ENCODE measurements at places on chromosomes 11 and 22. TPM values are rescaled to one million over a fixed set of nuclear protein-coding genes. Genes with fewer than 3 reads are reported as not detected.

The LIMK2 gene
- 92.4 TPM for total RNA-seq

The BBOX1 gene
- not detected for total RNA-seq

The TIGD3 gene
- 3.8 TPM for total RNA-seq

The SCGB1C1 gene
- not detected for total RNA-seq

The RTN4R gene
- 38.3 TPM for total RNA-seq

The RRM1 gene
- 38.5 TPM for total RNA-seq

The ABCG4 gene
- 2.4 TPM for total RNA-seq

The LIF gene
- total RNA-seq, result 0.29 TPM

DNA sequence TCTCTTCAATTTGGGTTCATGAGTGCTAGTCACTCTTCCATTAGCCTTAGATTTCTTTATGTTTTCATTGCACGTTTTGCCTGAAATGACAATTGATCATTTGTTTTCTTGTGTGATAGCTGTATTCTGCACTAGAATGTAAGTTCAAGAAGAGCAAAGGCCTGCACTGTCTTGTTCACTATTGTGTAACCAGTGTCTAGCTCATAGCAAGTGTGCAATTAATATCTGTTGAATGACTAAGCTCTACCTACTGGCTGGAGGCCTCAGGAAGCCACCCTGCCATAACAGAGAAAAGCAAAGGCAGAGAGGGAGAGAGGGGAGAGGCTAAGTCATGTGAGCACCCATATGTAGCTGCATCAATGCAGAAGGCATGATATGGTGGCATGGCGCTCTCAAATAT is 292.8 kb upstream of the SYN3 start:
- no peaks in the 10 kb centered on the region for H3K4me1 ChIP-seq
- no peak for DNase-seq
- H3K27ac ChIP-seq, result no peak overlapping the region
- H3K4me3 ChIP-seq, result no peak overlapping the region

- no peak overlapping the region for H3K27ac ChIP-seq
- H3K4me3 ChIP-seq, result no peak overlapping the region
- DNase-seq, result no peak
- H3K36me3 ChIP-seq, result no peaks in the 10 kb centered on the region
Observed at GRCh38 chr11:37811349-37811748, 1213.3 kb upstream of the RAG2 start.

DNA sequence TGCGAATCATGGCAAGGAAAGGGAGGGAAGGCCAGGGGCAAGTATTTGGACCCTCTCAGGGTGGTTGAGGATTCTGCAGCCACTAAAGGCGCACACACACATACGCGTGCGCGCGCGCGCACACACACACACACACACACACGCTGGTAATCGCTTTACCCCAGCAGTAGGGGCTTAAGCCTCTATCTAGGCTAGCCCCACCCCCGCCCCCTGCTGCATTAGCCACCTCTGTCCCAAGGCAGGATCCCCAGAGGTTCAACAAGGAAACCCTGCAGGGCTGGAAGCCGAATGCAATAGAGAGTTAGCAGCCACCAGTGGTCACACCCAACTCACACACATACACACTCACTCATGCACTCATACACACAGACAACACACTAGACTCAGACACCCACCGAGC is 28.6 kb upstream of the ELFN2 start:
- peaks cover 7% of the 10 kb centered on the region for H3K27me3 ChIP-seq
- DNase-seq, result no peak
- peaks cover 13% of the 10 kb centered on the region for H3K4me1 ChIP-seq
- H3K36me3 ChIP-seq, result no peaks in the 10 kb centered on the region
- no peak overlapping the region for H3K4me3 ChIP-seq
- no peak overlapping the region for H3K27ac ChIP-seq

- no peaks in the 10 kb centered on the region for H3K4me1 ChIP-seq
- no peak for DNase-seq
- no peak overlapping the region for H3K4me3 ChIP-seq
- no peak overlapping the region for H3K27ac ChIP-seq
Observed at GRCh38 chr11:114307524-114308203, 11.5 kb downstream of the NNMT start.

DNA sequence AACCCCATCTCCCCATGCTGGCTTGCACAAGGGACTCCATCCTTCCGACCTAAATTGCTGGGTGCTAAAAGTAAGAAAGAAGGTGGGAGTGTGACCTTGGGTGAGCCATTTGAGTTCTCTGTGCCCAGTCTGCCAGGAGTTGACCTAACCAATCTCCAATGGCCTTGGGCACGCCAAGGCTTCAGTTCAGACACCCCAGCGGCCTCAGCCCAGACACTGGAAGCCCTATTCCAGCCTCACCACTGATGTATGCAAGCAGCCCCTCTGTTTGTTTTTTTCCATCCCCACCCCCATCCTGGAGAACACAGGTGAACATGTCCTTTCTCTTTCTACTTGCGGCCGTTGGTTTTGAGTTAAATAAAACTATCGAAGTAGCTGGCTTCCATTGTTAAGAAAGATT is 31.9 kb downstream of the MYH9 start:
- no peak overlapping the region for H3K4me3 ChIP-seq
- H3K4me1 ChIP-seq, result peaks cover 18% of the 10 kb centered on the region
- DNase-seq, result no peak
- H3K36me3 ChIP-seq, result peaks cover 5% of the 10 kb centered on the region
- peaks cover 6% of the 10 kb centered on the region for H3K27me3 ChIP-seq

DNA sequence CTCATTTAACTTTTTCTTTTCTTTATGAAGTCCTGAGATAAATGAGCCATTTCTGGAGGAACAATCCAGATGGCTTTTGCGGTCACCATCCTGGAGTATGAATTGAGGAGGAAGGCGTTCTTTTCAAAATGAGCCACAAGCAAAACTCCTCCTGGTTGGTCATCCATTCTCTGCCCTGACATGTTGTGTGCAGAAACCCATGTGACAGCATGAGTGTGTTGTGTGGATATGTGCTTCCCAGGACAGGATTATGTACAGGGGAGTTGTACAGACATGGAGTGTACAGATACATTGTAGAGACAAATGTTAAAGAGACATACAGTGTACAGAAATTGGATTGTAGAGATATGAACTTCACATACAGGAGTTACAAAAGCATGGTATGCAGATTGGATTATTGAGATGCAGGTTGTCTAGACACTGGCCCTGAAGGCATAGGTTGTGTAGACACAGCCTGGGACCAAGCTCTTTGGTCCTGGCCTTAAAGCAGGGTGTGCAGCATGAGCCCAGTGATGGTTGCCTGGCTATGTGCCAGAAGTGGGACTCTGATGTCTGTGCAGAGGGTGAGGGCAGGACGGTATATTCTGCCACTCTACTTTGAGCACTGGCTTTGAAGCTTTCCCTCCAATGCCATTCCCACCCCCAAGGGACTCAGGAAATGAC is 178.5 kb upstream of the ZBED5 start:
- H3K27me3 ChIP-seq, result peaks cover 1% of the 10 kb centered on the region
- peaks cover 9% of the 10 kb centered on the region for H3K4me1 ChIP-seq
- no peak overlapping the region for H3K4me3 ChIP-seq
- H3K36me3 ChIP-seq, result no peaks in the 10 kb centered on the region
- DNase-seq, result no peak
- H3K27ac ChIP-seq, result no peak overlapping the region

DNA sequence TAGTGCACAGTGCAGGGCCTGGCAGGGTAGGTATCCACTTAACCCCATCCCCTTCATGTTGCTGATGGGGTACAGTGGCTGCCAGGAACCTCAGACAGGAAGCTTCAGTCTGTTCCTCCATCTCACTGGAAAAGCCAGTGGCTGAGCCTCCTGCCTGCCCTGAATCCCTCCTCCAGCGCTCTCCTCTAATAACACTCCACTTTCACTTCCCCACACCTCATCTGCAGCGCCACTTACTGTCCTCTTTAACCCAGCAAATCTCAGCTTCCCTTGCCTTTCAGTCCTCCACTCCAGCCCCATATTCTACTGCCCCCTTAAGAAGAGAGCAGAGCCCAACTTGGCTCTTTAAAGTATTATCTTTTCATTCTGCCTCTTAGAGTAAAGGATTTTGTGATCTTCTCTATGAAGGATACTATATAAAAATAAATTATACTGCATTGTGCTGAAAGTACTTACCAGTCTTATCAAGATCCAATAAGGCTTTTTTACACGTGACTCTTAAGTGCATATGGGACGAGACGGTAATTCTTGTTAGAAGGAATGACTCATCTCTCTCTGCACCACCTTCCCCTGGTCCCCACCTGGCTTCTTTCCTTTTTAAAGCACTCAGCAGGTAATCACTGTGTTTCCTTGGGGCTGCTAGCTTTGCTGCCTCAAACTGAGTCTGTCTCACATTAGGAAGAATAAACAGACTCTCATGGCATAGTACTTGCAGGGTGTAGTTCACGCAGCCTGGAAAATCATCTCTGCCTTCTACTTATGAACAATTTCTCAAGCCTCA is 238.0 kb upstream of the NARS2 start:
- H3K27me3 ChIP-seq, result peaks cover 3% of the 10 kb centered on the region
- DNase-seq, result no peak
- H3K4me3 ChIP-seq, result no peak overlapping the region
- no peaks in the 10 kb centered on the region for H3K36me3 ChIP-seq
- H3K4me1 ChIP-seq, result peaks cover 8% of the 10 kb centered on the region
- no peak overlapping the region for H3K27ac ChIP-seq

GRCh38 chr11:123822032-123822431 is 15.9 kb upstream of the OR6M1 start:
- DNase-seq, result no peak
- no peak overlapping the region for H3K27ac ChIP-seq
- H3K4me1 ChIP-seq, result no peaks in the 10 kb centered on the region
- no peak overlapping the region for H3K4me3 ChIP-seq

DNA sequence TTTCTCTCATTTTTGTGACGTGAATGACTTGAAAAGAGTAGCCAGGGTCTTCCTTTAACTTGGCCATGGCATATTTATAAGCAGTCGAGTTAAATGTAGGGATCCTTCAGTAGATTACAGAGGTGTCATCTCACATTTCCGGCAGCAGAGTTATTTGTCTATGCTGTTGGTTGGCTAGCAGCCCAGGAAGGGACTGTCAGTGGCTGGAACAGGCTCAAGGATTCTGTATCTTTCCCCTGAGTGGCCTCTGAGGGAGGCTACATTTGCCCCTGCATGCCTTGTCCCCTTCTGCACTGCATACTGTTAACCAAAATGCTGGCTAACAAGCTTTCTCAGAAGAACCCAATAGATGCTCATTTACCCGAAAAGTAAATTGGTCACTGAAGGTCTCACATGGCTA is 187.6 kb downstream of the PGR start:
- DNase-seq, result no peak
- no peaks in the 10 kb centered on the region for H3K27me3 ChIP-seq
- peaks cover 8% of the 10 kb centered on the region for H3K4me1 ChIP-seq
- no peak overlapping the region for H3K4me3 ChIP-seq

DNA sequence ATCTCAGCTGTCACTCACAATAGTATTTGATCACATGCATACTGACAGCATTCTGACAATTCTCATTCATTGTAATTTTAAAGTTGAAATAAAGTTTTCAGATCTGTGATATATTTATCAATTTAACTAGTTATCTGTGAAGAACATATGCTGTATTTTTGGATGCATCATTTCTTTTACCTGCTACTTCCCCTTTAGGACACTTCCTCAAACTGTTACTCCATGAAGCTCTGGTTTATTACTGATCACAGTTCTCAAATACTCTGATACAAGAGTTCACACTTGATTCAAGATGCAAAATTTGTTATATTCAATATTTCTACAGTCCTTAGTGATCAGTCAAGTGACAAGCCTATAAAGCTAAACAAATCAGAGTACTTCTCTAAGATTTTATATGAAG is 1655.2 kb downstream of the LRRC4C start:
- DNase-seq, result no peak
- H3K27ac ChIP-seq, result no peak overlapping the region
- H3K27me3 ChIP-seq, result no peaks in the 10 kb centered on the region
- no peak overlapping the region for H3K4me3 ChIP-seq

DNA sequence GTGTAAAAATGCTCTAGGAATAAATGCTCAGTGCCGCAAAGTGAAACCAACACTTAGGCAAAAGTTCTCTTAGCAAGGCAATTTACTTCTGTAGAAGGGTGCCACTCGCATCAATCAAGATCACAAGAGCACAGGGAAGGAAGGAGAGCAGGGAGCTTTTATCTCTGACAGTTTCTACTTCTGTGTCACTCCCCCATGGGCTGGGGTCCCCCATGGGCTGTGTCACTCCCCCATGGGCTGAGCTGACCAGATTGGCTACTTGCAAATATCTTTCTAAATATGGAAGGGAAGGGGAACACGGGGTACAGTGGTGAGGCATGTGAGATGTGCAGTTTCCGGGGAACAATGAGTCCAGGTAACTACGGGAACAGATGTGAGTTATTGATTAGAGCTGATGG is 397 bp downstream of the OR52N2 start:
- no peaks in the 10 kb centered on the region for H3K4me1 ChIP-seq
- H3K27ac ChIP-seq, result peak overlapping the region; percentile 35
- H3K4me3 ChIP-seq, result peak overlapping the region; percentile 76
- no peaks in the 10 kb centered on the region for H3K36me3 ChIP-seq

- H3K36me3 ChIP-seq, result no peaks in the 10 kb centered on the region
- peak overlapping the region; percentile 72 for H3K4me3 ChIP-seq
- H3K27ac ChIP-seq, result peak overlapping the region; percentile 24
- no peak for DNase-seq
- H3K27me3 ChIP-seq, result peaks cover 12% of the 10 kb centered on the region
Observed at GRCh38 chr11:94933223-94934130, 39.9 kb downstream of the CWC15 start.

- no peak overlapping the region for H3K27ac ChIP-seq
- peaks cover 9% of the 10 kb centered on the region for H3K4me1 ChIP-seq
- no peak for DNase-seq
- peaks cover 4% of the 10 kb centered on the region for H3K36me3 ChIP-seq
Observed at GRCh38 chr11:71304045-71304444, 51.7 kb upstream of the SHANK2 start.

DNA sequence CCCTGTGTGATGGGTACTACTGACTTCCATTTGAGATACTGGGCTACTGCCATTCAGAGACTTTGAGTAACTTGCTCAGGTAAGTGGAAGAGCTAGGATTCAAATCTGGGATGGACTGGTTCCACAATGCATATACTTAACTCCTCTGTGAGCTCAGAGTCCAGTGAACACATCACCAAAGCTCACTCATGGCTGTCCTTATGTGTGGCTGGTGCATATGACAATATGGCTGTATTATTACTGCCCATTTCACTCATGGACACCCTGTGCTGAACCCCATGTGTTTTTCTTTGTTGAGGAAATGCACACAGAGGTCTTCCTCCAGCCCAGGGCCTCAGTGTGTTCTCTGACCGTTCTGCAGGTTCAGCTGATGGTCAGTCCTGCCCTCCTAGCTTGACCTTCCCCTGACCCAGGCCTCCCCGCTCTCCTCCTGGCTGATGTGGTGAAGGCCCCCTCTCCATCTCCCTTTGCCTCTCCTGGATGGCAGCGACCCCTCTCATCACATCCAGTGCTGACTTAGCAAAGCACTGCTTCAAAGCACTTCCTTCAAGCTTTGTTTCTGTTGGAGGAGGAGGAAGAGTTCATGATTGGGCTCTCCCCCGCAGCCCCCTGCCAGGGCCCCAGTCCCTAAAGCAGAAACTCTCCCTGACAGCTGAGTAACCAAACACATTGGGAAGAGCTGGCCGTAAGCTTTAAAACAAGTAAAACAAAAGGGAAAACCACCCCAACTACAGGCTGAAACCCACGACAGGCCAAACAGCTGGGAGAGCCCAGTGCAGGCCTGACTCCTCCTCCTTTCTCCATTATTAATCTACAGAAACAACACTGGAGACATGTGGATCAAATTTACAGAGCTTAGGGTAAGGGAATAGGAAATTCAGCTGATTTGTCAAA is 101.2 kb downstream of the NAT10 start:
- H3K27me3 ChIP-seq, result no peaks in the 10 kb centered on the region
- H3K36me3 ChIP-seq, result no peaks in the 10 kb centered on the region
- no peak for DNase-seq
